GM04504 (cell line): ENCODE measurements at places on chromosomes 4 and X.

DNA sequence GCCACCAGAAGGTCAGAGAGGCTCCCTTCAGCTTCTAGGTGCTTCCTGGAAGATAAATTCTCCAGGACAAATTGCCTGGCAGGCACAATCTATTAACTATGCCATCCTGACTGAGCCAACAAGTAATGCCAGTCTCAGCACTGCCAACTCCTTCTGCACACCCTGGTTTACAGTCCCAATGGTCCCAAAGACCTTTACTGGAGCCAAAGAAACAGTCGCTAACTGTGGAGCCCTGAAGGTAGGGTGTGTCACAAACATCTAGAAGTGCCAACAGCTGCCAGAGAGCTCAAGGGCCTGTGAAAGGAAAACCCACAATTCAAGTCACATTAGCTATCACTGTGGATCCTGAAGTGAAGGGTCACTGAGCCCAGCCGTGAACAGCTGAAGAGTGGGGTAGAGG lies 34.9 kb upstream of the CITED1 start:
- DNase-seq, result no peak

- no peak for DNase-seq
Measured at GRCh38 chrX:105752338-105752956, 69.9 kb upstream of the NRK start.

GRCh38 chr4:132691668-132692067 lies 457.4 kb upstream of the PCDH10 start:
- DNase-seq, result no peak

DNA sequence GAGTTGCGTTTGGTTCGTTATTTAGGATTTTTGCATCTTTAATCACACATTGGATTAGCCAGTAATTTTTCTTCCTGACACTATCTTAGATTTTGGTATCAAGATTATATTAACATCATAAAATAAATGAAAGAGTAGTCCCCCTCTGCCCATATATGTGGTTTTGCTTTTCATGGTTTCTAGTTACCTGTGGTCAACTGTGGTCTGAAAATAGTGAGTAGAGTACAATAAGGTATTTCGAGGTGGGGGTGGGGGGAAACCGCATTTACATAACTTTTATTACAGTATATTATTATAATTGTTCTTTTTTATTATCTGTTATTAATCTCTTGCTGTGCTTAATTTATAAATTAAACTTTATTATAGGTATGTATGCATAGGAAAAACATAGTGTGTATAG lies 152.4 kb downstream of the STIM2 start:
- no peak for DNase-seq

GRCh38 chr4:172758586-172759340 lies 409.8 kb upstream of the GALNT7 start:
- peak; percentile 15 for DNase-seq

GRCh38 chrX:40938423-40938822 lies 146.8 kb upstream of the USP9X start:
- DNase-seq, result no peak
